ENCODE measurements at places on chromosomes 3 and 15.

GRCh38 chr3:134339331-134339730 is 34.9 kb downstream of the AMOTL2 start:
- no peak for DNase-seq

DNA sequence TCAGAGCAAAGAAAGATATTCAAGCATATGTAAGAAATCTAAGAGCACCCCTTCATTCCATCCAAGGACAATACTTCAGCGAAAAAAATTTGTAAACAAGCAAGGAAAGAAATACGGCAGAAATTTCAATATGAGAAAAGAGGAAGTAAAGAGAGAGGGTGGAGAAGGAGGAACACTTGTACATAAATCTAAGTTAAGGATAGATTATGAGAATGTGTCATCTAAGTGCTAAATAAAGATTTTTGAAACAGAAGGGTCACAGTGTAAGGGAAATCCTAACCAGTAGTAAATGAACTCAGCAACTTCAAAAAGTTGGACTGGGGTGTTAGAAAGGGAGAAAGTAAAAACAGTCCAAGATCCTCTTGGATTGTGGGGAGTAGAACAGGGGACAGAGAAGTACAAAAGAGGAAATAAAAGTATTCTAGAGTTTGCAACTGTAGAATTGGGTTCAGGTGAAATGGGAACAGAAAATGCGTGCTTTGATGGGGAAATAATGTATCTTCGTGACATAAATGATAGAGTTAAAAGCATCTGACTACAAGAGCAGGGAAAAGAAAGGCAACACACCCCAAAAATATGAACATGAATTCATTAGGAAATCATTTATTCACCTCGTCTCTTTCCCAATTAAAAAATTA is 68.5 kb upstream of the ATP13A5 start:
- no peak for DNase-seq

- DNase-seq: no peak
Observed at GRCh38 chr3:100776097-100776729, 66.9 kb downstream of the TFG start.

GRCh38 chr3:163672954-163673353 is 1405.3 kb downstream of the SI start:
- no peak for DNase-seq

DNA sequence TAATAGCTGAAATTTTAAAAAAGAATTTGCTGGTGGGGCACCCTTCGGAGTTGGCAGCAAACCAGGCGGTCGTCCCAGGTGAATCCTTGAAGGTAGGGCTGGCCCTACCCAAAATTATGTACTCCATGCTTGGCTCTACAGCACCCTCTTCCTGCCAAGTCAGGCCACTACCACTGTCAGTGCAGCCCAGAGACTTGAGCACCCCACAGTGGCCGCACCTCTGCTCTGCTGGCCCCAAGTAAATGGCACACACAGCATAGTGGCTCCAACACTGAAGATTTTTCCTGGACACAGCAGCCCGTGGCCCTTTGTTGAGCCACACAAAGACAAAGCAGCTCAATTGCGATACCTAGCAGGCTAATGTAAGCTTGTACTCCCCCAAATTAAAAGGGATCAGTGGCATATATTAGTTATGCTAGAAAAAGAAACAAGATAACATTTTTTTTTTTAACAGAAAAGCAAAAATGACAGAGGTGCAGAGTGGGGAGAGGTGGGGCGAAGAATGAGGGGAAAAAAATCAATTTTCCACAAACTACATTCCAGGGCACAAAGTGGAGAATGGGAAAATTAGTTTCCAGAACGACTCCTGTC is 250.5 kb downstream of the UACA start:
- DNase-seq: peak; percentile 74

DNA sequence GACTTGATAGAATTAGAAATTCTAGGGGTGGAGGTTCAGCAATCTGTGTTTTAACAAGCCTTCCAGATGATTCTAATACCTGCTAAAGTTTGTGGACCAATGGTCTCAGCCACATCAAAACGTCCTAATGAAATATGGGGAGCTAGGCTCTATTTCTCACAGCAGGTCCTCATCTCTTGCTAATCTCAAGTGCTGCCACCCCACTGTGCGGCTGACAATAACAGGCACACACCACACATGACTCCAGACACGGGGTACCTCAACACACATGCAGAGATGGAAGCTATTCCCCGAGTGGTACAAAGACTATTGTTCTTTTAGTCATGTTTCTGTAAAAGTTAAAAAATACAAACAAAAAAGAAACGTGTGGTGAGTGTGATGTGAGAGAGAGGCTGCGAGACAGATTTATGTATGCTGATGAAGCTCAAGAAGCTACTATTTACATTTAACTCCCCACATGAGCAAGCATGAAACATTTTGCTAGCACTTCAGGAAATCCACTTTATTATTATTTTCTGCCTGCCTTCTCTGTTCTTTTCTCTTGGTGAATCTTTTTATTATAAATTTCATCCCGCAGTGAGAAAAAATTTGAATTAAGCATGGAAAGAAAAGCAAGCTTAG is 405.6 kb downstream of the MAGI1 start:
- no peak for DNase-seq

- no peak for DNase-seq
Observed at GRCh38 chr3:27360113-27361078, 8.8 kb downstream of the NEK10 start.

GRCh38 chr15:32674681-32675080 is 33.2 kb downstream of the SCG5 start:
- DNase-seq: no peak

- no peak for DNase-seq
Observed at GRCh38 chr3:36060950-36061349, 319.4 kb upstream of the STAC start.

GRCh38 chr3:27573780-27574437 is 89.7 kb upstream of the SLC4A7 start:
- DNase-seq: no peak

GRCh38 chr3:58572013-58572633 is 5.1 kb downstream of the FAM107A start:
- no peak for DNase-seq

- DNase-seq: peak; percentile 63
Observed at GRCh38 chr3:14125193-14126016, 553 bp downstream of the TMEM43 start.

DNA sequence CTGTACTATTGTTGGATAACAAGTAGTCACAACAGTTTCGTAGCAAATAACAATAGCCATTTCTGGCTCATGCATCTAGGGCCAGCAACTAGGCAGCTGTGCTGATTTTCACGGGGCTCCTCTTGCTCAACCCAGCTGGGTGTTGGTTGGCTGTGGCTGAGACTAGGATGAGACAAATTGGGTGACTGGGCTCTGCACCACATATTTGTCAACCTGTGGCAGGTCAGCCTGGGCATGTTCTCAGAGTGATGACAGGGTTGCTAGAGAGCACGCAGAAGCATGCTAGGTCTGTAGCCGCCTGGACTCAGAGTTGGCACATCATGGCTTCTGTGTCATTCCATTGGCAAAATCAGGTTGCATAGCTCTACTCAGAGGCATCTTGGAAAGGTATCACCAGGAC is 175.9 kb downstream of the OTOL1 start:
- no peak for DNase-seq

GRCh38 chr3:69443457-69443920 is 57.6 kb upstream of the FRMD4B start:
- DNase-seq: no peak

DNA sequence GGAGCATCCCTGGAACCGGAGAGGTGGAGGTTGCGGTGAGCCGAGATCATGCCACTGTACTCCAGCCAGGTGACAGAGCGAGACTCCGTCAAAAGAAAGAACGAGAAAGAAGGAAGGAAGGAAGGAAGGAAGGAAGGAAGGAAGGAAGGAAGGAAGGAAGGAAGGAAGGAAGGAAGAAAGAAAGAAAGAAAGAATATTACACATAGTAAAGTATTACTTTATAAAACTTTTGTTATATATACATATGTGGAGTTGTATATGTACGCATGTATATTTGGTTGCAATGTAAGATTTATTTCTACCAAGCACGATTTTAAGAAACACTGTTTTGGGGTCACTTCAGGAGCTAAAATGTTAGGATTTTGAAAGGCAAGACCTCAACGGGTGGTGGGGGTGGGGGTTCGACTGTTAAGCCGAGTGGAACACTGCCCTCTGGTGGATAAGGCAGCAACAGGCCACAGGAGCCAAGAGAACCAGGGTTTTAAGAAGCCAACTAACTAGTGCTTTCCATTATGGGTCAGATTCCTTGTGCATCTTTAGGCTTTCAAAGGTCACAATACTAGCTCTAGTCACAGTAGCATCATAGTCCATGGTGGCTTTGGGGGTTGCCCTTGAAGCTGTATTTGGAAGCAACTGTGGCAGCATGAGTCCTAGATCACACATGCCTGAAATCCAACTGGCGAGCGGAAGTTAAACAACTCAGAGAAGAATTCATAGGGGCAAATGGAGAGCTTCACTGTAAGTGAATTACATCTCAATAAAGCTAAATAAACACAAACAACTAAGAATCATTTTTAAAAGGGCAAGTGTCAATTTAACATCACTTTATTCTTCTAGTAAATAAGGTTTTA is 22.5 kb downstream of the GLB1 start:
- peak; percentile 77 for DNase-seq

DNA sequence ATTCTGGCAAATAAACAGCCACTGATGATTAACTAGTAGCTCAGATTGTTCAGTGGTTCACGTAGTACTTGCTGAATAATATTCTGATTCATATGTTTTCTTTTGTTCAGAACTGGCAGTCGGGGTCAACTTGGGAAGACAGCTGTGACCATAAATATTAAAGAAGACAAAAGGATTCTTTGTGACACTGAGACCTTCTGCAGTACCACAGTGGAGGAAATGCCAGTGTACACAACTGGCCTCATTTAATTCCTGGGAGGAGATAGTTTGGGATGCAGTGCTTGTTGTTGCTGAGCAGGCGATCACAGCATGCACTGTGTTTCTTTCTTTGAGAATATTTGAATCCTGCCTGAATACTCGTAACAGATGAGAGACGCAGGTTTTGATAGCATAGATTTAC is 26.7 kb upstream of the MCF2L2 start:
- no peak for DNase-seq

All from stimulated activated naive CD8-positive, alpha-beta T cell treated with anti-CD3 and anti-CD28 coated beads, Interleukin-15, Interleukin-2, amounts not matched to agents 100 U/mL and 50 U/mL, for 24 hours (primary cell).